ENCODE measurements at places on chromosomes 3 and 15.
A peak's percentile ranks its signal among the peaks of the same experiment; 100 is the strongest.

- DNase-seq = no peak
Measured at GRCh38 chr3:155032918-155033317, 47.2 kb upstream of the MME start.

DNA sequence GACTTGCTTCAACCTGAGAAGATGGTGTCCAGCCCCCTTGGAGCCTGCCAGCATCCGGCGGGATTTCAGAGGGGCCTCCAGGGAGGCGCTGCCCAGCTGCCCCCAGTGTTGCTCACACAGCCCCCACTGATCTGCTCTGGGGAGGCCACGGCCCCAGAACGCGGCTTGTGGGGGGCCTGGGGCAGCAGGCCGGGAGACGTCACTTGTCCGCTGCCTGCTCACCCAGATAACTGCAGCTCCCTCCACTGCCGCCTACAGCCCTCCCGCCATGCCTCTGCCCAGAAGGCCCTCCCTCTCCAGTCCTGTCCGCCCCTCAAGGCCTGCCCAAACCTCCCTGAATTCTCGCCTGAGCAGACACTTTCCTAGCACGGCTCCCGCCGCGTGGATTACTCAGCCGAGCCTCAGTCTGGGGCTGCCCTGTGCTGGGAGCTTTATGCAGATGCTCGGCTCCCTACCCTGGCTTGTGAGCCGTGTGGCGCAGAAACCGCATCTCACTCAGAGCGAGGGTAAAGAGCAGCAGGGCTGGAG, 17.2 kb upstream of the ADIPOQ start:
- peak; percentile 52 for DNase-seq

- no peak for DNase-seq
Measured at GRCh38 chr15:81357180-81357686, 16.8 kb downstream of the TMC3 start.

DNA sequence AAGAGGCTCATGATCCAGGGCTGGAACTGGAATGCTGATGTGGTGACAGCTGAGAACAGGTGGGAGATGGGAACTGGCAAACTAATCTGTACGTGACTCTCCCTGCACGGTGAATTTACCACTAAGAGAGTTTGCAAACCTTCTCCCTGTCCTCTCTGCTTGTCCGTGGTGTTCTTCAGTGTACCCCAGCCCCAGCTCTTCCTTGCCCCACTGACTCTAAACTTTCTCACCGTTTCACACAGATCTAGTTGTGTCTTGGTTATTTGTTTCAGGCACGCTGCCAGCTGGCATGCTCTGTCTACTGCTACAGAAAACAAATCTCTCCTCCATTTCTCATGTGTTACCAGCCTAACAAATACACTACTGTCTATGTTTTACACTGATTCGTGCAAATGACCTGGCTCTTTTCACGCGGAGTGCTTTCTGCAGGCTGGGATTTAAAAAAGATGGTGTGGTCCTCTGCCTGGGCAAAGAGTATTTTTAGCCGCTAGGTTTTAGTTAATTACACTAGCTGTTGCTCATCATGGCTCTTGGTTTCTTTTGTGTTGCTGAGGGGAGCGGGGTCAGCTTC, 192.7 kb upstream of the LRIG1 start:
- DNase-seq = no peak

GRCh38 chr3:44509393-44509921, 32.0 kb upstream of the ZNF445 start:
- DNase-seq = no peak

- DNase-seq = no peak
Measured at GRCh38 chr3:131079086-131079485, 52.4 kb downstream of the NEK11 start.

DNA sequence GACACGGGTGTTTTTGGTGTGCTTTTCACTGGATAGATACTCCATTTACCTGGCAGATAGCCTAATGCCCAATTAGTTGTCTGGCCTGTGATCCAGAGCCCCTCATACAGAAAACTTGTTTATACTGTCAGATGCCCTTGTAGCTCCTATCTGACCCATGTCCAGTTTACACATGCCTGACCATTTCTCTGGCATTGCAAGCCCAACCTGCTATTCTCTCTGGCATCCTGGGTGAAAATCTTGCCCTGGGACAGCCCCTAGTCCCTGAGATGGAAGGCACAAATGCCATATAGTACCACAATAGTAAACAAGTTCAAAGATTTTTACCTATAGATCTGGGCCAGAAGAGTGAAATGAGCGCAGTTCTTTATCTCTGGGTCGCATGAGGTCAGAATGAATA, 212.6 kb downstream of the ZBBX start:
- no peak for DNase-seq

- no peak for DNase-seq
Measured at GRCh38 chr15:67240235-67241131, 14.0 kb downstream of the AAGAB start.

DNA sequence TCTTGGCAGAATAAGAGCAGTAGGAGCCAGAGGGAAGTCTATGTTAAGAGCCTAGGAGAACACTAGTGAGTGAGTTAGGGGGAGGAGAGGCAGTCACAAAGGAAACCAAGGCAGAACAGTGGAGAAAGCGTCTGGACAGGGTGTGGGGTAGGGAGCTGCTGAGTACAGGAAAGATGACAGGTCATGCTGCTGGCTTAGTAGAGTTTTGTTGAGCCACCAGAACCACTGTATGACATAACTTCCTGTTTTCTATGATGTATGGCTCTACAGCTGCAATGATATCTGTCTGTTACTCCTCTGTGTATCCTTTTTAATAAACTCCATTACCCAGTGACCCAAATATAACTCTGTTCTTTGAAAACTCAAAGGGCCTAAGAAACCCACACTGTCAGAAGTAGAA, 10.6 kb upstream of the STT3B start:
- no peak for DNase-seq

All from non-pigmented ciliary epithelial cell (primary cell).